ENCODE measurements at places on chromosomes 2 and 18. TPM values are rescaled to one million over a fixed set of nuclear protein-coding genes. Genes with fewer than 3 reads are reported as not detected.

KRTCAP3 gene
- 41.9 TPM for total RNA-seq

PRSS56 gene
- not detected for total RNA-seq

CHRNA1 gene
- total RNA-seq: not detected

DNA sequence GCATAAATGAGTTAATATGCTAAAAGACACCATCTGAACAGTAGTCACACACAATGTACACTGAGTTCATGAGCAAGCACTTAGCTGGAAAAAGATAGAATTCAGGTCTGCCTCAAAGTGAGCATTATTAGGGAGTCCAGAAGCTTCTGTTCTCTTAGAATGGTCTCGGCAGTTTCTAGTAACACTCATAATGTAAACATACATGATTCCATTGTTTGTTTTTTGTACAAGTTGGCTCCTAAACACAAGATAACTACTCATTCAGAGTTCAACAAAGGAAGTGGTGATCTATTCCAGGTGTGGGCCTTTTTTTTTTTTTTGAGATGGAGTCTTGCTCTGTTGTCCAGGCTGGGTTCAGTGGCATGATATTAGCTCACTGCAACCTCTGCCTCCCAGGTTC lies 66.2 kb downstream of the ESCO1 start:
- no peak for DNase-seq
- H3K36me3 ChIP-seq: peaks cover 51% of the 10 kb centered on the region
- H3K4me3 ChIP-seq: no peak overlapping the region
- no peaks in the 10 kb centered on the region for H3K27me3 ChIP-seq
- H3K4me1 ChIP-seq: no peaks in the 10 kb centered on the region

GRCh38 chr2:98140210-98140609 lies 53.2 kb downstream of the VWA3B start:
- no peak overlapping the region for H3K27ac ChIP-seq
- H3K36me3 ChIP-seq: peaks cover 2% of the 10 kb centered on the region
- H3K4me3 ChIP-seq: no peak overlapping the region
- no peaks in the 10 kb centered on the region for H3K27me3 ChIP-seq

GRCh38 chr2:182224669-182225068 lies 202.2 kb downstream of the PDE1A start:
- H3K4me1 ChIP-seq: peaks cover 9% of the 10 kb centered on the region
- H3K4me3 ChIP-seq: no peak overlapping the region
- H3K27ac ChIP-seq: no peak overlapping the region
- no peaks in the 10 kb centered on the region for H3K36me3 ChIP-seq
- no peaks in the 10 kb centered on the region for H3K27me3 ChIP-seq

DNA sequence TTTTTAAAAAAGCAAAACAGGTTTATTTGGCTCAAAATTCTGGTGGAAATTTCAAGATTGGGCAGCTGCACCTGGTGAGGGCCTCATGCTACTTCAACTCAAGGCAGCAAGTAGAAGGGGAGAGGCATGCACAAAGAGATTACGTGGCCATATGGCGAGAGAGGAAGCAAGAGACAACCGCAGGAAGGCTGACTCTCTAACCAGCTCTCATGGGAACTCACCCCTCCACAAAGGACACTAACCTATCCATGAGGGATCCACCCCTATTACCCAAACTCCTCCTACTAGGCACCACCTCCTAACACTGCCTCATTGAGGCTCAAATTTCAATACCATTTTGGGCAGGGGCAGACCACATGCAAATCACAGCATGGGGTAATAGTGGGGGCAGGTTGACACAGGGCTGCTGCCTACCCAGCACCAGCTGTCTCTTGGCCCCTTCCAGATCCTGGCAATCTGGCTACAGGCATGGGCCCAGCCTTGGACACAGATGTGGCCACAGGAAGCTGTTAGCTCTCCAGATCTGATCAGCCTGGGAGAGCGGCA lies 2.0 kb upstream of the CAPN10 start:
- peak overlapping the region; percentile 84 for H3K27ac ChIP-seq
- peak overlapping the region; percentile 97 for H3K4me3 ChIP-seq
- no peaks in the 10 kb centered on the region for H3K36me3 ChIP-seq
- no peak for DNase-seq
